ENCODE measurements at places on chromosomes 5 and 9.
A peak's percentile ranks its signal among the peaks of the same experiment; 100 is the strongest.

DNA sequence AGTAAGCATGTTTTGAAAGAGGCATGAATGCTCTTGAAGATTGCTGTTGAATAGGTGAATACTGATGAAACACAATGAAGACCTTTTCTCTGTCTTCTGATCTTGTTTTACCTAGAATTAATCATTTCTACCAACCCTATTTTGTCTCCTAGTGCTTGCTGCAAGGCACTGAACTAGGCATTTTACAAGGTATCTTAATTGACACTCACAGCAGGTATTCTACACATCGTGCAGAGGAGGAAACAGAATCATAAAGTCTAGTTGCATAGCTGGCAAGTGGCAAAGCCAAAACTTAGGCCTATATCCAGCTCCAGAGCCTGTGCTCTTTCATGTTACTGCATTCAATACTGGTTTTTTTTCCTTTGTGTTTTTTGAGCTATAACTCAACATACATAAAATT, 50.7 kb downstream of the CTNNA1 start:
- DNase-seq = no peak

- DNase-seq = no peak
These were observed 1.7 kb upstream of the PSAT1 start for GRCh38 chr9:78295177-78295575.

GRCh38 chr5:86625148-86625547, 7.4 kb downstream of the COX7C start:
- DNase-seq = no peak

- peak; percentile 83 for DNase-seq
These were observed 30.4 kb upstream of the LTC4S start for GRCh38 chr5:179763215-179763945.

- no peak for DNase-seq
These were observed 22.1 kb downstream of the LCP2 start for GRCh38 chr5:170275376-170275994.

Measured in SW480 (cell line).